RWPE1 (cell line): ENCODE measurements at places on chromosomes 13 and 19.
A peak's percentile ranks its signal among the peaks of the same experiment; 100 is the strongest.

DNA sequence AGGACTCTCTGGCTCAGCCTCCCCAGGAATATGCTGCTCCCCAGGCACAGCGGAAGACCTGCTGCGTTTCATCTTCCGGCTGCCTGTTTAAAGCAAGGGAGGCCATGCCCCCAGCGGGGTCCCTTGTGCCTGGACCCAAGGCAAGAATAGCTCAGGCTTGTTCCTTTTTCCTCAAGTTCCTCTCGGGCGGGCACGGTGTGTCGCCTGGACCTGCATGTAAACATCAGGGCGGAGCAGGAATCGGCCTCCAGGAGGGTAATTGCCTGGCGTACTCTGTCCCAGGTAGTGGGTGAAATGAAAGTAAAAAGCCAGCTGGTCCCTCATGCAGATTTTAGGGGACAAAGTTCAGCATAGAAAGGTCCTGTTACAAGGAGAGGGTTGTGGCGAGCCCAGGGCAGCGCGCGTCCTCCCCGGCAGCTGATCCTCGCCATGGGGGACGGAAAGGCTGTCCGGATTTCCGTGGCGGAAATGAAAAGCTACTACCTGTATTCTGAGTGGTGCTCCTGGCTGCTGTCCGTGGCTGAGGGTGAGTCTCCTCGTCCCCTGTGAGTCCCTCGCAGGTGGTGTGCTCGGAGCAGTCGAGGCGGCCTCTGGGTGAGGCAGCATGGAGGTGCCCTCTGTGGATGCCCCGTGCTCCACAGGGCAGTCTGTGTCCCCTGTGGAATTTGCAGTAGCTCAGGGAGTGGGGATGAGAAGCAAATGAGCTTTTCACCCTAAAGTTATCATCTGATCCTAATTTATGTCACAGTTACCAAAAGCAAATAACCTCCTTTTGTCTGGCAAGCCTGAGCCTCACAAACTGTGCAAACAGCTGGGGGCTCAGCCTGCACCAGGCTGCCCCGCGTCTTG is 16.2 kb downstream of the MCF2L start:
- DNase-seq: no peak

DNA sequence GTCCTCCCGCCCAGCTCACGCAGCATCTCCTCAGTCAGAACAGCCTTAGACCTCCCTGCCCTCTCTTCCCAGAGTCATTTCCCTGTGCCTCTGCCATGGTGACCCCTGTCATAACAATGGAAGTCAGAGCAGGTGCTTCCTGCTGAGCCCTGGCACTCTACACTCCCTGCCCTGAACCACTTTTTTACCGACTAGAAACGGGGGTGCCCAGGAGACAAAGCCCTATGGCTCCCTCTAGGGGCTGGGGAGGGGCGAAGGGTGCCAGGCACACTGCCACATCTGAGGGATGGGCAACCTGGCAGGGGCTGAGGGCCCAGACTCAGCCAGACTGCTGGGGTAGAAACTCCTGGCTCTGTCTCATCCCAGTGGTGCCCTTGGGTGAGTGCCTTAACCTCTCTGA is 16.4 kb downstream of the ZNF574 start:
- DNase-seq: peak; percentile 45

DNA sequence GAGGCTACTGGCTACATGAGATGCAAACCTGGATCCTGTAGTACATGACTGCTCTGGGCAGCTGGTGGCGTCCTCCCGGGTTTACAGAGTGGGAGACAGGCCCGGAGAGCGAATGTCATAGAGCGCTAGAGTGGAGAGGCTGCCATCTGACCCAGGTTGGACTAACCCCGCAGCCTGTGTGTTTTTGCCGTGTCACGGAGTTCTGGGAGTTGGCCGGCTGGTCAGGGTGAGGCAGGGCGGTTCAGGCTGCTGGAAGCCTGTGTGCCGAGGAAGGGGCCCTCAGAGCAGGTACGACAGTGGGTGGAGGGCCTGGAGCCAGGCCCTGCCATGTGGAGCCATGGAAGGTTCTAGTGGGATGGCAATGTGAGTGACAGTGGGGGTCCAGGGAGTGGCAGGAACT is 12.5 kb downstream of the CRTC1 start:
- no peak for DNase-seq

DNA sequence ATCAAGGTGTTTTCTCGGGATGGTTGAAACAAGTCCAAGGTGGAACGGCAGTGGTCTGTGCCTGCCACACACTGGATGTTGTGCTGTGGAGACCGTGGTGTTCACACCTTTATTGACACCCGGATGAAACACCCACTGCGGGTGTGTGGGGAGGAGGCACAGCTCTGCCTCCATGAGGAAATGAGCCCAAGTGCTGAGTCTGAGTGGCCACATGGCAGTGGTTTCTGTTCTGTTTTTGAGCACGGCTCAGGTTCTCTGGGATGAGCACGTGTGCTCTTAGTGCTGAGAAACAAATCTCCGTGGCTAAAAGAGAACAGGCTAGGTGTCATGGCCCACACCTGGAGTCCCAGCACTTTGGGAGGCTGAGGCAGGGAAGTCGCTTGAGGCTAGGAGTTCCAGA is 29.5 kb downstream of the UPF1 start:
- no peak for DNase-seq

- no peak for DNase-seq
Measured at GRCh38 chr19:36379510-36379819, 464 bp upstream of the ZFP14 start.

- no peak for DNase-seq
Measured at GRCh38 chr19:33187183-33187540, 7.0 kb upstream of the LRP3 start.
